Sigmoid colon (tissue), 7 donors: ENCODE measurements at places on chromosomes 6 and 20.

DNA sequence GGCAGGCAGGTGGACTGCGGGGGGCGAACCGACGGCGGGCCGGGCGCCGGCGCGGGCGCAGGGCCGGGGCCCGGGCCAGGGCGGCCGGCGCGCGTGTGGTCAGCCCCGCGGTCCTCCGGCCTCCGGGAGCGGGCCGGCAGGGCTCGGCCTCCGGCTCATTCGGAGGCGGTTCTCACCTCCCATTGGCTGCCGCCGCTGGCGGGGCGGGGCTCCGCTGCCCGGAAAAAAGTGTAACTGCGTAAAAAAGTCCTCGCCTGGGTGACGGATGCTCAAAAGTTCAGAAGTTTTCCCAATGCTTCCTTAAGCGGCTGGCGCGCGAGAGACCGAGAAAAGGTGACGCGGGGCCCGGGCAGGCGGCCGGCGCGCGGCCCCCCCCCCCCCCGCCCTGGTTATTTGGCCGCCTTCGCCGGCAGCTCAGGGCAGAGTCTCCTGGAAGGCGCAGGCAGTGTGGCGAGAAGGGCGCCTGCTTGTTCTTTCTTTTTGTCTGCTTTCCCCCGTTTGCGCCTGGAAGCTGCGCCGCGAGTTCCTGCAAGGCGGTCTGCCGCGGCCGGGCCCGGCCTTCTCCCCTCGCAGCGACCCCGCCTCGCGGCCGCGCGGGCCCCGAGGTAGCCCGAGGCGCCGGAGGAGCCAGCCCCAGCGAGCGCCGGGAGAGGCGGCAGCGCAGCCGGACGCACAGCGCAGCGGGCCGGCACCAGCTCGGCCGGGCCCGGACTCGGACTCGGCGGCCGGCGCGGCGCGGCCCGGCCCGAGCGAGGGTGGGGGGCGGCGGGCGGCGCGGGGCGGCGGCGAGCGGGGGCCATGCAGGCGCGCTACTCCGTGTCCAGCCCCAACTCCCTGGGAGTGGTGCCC, at the start of gene FOXC1:
Gene FOXC1, plus strand, starts transcription at position 268 of the 849 bp plus-strand sequence. Its CDS starts 531 bp downstream, at position 799.
- DNase-seq, result peak; percentile 86

DNA sequence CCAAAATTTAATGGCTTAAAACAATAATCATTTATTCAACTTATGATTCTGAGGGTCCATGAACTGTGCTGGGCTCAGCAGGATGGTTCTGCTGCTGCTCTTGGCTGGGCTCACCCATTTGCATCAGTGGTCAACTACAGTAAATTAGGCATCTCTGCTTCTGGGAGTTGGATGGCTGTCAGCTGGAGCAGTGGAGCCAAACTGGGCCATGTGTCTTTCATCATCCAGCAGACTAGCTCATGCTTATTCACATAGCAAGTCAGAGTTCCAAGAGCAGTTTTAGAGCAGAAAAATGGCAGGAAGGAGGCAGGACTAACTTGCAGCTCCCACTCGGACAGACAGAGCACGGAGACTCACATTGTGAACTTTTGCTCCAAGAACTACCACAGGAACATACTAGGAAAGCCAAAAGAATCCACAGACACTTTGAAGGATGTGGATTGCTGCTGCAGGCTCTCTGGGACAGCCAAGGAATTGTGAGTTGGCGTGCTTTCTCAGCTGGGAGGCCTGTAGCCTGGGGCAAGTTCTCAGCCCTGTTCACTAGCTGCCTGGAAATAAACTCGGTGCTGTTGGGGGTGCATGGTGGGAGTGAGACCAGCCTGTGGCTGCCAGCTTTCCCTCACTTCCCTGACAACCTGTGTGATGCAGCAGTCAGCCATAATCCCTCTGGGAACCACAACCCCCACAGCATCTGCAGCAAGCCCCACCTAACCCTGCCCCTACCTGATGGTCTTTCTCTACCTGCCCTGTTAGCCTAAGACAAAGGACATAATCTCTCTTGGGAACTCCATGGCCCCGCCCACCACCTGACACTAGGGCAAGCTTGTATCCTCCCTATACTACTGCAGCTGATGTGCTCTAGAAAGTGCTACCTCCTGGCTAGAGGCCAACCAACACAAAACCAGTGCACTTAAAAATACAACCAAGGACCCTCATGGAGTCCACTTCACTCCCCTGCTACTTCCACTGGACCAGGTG, 129.0 kb downstream of the JPH2 start:
- DNase-seq, result peak; percentile 49

GRCh38 chr6:1328129-1328800, 16.4 kb downstream of the FOXQ1 start:
- no peak for DNase-seq

DNA sequence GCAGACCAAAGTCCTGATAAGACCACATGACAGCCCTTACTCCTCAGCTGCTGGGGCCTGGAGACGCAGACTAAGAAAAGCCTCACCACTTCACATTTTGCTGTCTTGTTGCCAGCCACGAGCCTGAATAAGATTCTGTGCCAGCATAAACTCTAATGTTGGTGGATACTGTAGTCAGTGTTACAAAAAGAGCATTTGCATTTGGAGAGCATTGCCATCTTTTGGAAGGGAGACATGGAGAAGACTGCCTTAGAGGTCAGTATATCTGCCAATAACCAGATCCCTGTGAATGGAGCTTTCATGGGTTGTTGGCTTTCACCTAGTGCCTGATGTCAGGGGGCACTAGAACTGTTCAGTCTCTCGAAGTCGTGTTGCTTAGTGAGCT, 315.2 kb downstream of the ZFAND3 start:
- no peak for DNase-seq

- no peak for DNase-seq
Observed at GRCh38 chr20:59157961-59158541, 5.6 kb upstream of the ZNF831 start.

GRCh38 chr6:104166055-104166668, 693.6 kb downstream of the HACE1 start:
- no peak for DNase-seq

DNA sequence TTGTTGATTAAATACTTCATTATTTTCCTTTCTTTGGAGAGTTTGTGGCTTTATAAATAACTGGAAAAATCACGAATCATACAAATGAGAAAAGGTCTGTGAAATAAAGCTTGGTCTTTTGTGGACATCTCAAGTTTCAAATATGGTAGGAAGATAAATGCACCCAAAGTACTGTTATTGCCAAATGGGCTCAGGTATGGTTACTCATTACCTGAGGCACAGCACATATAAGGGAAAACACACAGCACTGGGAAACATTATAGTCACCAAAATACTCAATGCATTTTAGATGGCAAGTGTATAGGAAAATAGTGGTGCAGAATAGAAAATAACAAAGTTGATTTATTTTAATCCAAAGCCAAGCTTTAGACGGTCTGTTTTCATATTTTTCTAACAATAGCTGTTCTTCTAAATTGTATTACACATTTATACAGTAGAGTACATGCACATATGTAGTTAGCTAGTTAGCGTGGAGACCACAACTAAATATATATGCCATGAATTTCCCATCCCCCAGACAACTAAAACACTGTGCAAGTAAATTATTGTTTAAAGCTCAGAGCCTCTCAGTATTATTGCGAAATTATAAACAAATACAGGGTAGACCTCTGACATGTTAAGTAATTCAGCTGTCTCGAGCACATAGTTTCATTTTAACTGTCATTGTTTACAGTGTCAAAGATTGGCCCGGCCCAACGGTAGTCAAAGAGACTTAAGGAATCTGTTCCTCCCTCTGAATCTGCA, 336.0 kb downstream of the SYNE1 start:
- DNase-seq, result no peak

DNA sequence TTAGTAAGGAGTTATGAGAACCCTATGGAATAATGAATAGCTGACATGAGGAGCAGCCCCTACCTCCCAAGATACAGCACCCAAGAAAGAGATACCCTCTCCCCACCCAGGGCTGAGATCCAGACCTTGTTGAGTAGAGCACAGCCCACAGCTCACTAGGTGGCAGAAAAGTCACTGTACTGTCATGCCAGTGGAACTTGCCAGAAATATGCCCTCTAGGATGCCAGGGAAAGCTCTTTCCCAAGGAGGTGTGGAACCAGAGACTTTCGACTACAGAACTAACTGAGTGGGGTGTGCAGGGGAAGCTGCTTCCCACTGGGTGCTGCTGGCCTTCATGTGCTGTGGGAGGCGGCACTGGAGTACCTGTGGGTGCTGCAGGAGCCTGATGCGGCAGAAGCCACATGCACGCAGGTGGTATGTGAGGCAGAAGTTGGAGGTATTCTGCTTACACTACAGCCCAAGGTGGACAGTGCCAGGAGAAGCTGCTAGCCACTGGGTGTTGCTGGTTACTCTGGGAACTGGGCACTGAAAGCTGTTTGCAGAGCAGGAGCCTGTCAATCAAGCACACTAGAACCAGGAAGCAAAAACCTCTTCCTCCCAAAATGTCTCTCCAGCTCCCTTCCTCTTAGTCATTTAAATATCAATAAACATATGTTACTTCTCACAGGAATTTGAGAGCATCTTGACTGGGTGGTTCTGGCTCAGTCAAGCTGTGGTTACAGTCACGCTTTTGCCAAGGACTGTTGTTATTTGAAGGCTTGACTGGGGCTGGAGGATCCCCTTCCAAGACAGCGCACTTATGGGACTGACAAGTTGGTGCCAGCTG, 17.8 kb downstream of the ARMC12 start:
- DNase-seq, result no peak

DNA sequence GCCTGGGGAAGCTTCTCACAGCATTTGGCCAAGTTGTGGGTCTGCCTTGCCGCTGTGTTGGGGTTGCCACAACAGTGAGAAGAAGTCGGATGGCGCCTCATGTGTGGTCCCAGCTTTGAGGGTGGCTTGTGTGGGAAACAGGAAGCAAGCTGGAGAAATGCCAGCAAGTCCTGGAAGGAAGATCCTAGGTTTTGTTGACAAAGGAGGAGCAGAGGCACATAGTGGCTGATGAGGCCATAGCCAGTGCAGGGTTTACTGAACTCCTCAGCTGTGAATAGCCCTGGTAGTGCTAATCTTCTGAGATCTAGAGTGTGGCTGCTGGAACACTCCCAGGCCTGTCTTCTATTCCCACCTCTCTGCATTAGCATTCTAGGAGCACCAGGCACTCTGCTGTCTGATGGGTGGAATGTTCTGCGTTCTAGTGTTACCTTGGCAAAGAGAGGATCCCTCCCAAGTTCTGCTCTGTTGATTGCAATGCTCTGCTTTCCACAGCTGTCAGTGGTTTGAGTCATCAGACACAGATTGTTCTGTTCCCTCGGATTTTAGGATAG, 25.2 kb downstream of the SNPH start:
- no peak for DNase-seq

DNA sequence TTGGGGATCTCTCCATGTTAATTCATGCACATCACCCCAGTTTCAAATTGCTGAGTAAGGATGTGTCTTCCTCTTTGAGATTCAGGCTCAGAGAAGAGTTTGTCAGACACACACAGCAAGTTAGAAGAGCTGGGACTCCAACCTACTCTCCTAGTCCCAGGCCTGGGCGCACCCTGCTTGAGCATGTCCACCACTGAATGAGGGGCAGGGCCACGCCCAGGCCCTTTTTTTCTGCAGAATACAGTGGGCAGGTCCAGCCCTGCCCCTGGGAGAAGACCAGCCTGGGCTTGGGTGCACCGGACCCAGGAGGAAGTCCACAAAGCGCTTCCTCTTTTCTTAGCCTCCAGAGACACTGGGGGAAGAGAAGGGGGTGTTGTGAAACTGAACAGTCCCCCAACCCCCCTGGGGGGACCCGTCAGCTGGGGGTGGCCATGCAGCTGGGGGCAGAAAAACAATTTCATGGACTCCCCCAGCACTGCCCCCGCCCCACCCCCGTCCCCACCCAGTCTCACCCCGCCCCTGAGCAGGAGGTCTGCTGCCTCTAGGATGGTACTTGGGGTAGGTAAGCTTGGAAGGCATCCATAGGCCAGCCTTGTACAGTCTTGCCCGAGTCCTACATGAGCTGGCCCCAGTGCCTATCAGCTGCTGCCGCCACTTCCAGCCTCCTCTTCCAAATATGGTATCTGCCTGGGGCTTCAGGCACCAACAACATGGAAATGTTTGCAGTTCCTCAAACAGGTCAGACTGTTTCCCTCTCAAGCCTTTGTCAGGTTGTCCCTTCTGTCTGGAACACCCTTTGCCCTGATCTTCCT, 11.7 kb upstream of the HCK start:
- DNase-seq, result no peak

DNA sequence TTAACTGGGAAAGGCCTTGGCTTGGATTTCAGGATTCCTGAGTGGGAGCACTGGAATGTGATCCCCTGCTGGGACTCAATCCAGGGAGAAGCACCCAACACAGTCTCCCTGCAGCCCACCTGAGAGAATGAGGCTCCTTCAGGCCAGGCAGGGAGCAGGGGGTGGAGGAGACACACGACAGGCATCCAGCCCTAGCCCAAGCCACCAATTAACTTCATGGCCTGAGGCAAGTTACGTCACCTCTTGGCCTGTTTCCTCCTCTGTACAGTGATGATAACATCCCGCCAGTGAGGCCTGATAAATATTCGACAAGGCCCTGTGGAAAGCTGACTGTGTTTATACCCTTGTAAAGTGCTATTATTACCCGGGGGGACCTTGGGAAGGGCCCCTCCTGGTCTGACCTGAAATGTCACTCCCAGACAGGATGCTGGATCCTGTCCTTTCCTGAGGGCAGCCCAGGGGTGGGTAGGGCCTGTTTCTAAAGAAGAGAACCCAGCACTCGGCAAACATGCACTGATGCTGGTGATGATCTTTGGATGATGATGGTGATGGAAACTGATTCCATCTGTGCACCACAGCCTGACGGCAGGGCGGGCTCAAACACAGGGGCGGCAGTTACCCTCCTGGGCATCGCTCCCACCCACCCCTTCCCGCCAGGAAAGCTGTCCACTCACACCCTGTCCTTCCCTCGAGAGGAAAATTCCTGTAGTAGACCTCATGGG, 12.4 kb downstream of the FRS3 start:
- peak; percentile 74 for DNase-seq

DNA sequence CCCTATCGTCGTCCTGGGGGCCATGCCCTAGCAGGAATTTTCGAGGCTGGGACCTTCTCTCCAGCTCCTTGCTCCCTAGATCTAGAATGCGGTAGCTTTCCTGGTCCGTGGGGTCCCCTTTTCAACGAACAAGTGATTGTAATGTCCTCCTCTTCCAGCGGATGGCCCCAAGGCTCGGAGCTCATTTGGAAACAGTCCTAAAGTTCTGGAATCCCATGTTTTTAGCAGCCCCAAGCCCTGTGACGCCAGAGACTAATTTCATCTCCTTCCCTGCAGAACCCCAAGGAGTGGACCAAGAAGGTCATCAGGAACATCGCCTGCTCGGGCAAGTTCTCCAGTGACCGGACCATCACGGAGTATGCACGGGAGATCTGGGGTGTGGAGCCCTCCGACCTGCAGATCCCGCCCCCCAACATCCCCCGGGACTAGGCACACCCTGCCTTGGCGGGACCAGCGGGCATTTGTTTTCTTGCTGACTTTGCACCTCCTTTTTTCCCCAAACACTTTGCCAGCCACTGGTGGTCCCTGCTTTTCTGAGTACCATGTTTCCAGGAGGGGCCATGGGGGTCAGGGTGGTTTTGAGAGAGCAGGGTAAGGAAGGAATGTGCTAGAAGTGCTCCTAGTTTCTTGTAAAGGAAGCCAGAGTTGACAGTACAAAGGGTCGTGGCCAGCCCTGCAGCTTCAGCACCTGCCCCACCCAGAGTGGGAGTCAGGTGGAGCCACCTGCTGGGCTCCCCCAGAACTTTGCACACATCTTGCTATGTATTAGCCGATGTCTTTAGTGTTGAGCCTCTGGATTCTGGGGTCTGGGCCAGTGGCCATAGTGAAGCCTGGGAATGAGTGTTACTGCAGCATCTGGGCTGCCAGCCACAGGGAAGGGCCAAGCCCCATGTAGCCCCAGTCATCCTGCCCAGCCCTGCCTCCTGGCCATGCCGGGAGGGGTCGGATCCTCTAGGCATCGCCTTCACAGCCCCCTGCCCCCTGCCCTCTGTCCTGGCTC, 48.5 kb downstream of the PYGB start:
- no peak for DNase-seq
